Stimulated activated naive CD8-positive, alpha-beta T cell treated with anti-CD3 and anti-CD28 coated beads, Interleukin-15, Interleukin-2, amounts not matched to agents 100 U/mL and 50 U/mL, for 24 hours (primary cell): ENCODE measurements at places on chromosomes 7 and 10.
A peak's percentile ranks its signal among the peaks of the same experiment; 100 is the strongest.

GRCh38 chr10:90652519-90652918 lies 205.3 kb downstream of the HTR7 start:
- DNase-seq: no peak

GRCh38 chr7:1422512-1423263 lies 36.6 kb downstream of the MICALL2 start:
- DNase-seq: no peak

GRCh38 chr7:44473295-44473694 lies 17.2 kb downstream of the NUDCD3 start:
- DNase-seq: no peak

- DNase-seq: no peak
Measured at GRCh38 chr10:129614341-129614740, 147.3 kb downstream of the MGMT start.

- DNase-seq: no peak
Measured at GRCh38 chr10:26483554-26483953, 45.4 kb downstream of the APBB1IP start.

DNA sequence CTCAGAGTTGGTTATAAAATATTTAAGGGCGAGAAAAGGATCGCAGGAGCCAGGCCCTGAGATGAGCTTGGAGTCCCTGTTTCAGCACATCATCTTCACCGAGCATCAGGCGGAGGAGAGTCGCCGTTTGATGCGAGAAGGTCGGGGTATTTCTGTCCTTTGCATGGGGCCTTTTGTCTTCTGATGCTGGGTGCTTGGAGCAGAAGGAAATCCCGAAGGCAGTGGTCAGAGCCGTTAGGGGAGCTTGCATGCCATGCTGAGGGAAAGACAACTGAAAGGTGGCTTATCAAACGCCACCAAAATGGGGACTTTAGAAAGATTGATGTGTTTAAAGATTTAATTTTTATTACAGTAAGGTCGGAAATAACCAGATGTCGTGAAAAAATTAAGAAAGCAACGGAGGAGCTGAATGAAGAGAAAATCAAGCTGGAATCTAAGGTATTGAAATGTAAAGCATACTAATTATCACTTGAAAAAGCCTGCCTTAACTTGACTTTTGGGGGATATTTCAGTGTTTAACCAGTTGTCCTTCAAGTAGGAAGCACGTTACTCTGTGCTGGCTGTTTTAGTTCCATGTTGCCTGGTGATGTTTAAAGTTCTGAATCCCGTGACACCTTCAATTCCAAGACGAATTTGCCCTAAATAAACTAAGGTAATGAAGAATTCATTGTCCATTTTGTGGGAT lies 845 bp downstream of the CCDC172 start:
- DNase-seq: no peak

GRCh38 chr7:91228327-91228726 lies 35.9 kb upstream of the FZD1 start:
- DNase-seq: no peak

- no peak for DNase-seq
Measured at GRCh38 chr7:75040512-75040911, 33.1 kb downstream of the RCC1L start.

GRCh38 chr7:75776295-75776971 lies 4.4 kb upstream of the CCL26 start:
- DNase-seq: peak; percentile 59

GRCh38 chr10:23106331-23107072 lies 11.1 kb downstream of the MSRB2 start:
- DNase-seq: no peak

GRCh38 chr7:45217358-45217757 lies 59.8 kb downstream of the RAMP3 start:
- DNase-seq: no peak

- DNase-seq: no peak
Measured at GRCh38 chr7:88693131-88693530, 66.4 kb upstream of the ZNF804B start.

- no peak for DNase-seq
Measured at GRCh38 chr10:43371418-43371817, at the start of gene FXYD4. Gene FXYD4, plus strand, starts transcription at chr10:43371636. Its CDS starts 2,111 bp downstream, at chr10:43373747.

DNA sequence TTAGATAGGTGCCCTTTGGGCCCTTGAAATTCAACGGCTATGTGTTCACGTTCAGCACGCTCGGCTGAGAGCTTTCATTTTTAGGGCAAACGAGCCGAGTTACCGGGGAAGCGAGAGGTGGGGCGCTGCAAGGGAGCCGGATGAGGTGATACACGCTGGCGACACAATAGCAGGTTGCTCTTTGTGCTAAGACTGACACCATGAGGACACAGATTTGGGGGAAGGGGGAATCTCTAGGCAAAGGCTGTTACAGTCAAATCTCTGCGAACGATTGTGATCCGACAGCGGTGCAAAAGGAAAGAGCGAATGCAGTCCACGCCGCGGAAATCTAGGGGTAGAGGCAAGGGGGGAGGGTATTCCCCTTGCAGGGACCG lies 667 bp downstream of the KLLN start:
- no peak for DNase-seq

GRCh38 chr7:9082203-9082602 lies 648.8 kb downstream of the NXPH1 start:
- DNase-seq: no peak

DNA sequence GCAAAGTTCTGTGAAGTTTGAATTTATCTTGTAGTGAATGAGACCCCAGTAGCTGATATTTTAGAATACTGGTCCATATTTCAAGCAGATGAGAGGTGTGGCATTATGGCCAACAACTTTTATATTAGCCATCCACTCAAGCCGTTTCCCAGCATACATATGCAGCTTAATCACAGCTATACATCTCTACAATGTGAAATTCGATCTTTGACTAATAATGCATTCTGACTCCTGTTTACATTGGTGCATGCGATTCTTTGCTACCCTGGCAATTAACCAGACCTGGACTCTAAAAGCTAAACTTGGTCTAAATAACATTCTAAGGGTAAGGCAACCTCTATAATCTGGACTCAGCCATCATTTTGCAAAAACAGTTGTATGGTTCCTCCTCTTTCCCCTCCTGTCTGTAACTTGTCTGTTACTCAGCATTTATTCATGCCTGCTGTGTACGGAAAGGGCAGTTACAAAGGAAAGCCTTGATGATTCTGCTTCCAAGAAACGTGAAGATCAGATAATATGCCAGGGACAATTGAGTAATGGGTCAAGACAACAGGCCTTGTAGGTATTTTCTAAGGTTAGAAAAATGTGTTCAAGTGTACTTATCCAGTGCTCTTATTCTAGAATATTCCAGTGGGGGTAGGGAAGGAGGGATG lies 50.6 kb downstream of the PNLIPRP2 start:
- DNase-seq: no peak

GRCh38 chr10:94608559-94608958 lies 63.0 kb downstream of the HELLS start:
- no peak for DNase-seq

DNA sequence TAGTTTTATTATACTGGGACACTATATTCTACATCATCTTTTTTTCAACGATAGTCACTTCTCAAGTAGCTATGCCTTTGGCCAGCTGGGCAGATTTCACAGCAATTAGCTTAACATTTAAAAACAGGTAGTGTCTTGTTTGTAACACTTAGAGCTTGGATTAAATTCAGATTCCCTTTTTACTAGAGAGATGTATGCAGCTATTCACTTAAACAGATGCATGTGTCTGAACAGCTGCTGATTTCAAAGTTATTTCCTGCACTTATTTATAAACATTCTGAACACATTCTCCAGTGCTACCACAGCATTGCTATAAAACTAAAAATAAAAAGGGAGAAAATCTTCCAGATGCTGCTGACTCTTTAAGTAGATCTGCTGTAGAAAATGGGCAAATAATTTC lies 637.2 kb downstream of the POM121L12 start:
- no peak for DNase-seq

DNA sequence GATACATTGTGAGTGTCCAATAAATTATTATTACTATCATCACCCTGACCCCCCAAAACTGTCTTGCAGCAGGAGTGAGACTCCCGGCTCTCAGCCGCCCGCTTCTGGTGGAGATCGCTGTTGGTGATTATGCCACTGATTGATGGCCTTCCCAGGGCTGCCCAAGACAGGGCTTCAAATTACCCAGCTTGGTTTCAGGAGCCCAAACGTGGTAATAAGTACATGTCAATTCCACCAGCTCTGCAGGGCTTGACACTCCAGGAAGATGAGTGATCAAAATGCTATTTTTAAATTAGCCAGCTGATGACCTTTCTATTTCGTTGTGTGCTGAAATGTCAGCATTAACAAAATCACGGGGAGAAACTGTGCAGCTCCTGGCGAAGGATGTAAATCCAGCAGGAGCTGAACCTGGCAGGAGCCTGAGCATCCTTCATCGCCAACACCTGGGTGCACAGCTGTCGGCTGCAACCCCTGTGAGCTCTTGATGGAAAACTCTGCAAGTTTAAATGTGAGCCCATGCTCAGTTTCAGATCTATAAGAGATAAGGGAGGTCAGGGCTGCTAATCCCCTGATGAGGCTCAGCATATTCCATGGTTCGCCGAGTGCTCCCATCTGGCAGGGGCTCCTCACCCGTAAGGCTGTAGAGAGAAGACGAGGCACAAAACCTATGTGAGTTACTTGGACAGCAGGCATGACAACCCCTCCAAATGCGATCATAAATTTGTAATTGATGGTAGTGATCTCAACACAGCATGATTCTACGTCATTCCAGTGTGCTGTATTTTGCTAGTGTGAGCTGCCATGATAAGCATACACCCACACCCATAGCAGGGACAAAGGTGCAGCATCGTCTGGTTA lies 446.3 kb downstream of the TCERG1L start:
- no peak for DNase-seq

GRCh38 chr7:96920064-96920463 lies 85.3 kb upstream of the DLX6 start:
- DNase-seq: no peak

DNA sequence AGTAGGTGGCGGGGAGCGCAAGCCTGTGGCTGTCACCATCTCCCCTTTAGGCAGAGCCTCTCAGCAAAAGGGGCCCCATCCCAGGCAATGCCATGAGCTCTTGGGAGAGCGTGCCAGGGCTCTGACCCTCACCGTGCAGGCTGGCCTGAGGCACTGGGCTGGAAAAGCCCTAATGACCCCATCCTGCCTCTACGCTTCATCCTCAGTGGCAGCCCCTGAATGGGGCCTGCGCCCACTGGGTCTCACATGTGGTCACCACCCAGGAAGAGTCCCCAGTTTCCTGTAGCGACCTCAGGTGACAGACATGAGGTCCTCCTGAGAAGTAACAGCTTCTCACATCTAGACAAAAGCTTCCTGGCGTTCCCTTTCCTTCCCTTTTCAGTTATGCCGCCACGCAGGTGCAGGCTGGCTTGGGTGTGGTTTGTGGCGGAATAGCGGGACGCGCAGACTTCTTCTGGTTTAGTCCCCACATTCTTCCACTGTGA lies 59.2 kb downstream of the CLEC2L start:
- no peak for DNase-seq

- DNase-seq: no peak
Measured at GRCh38 chr10:17113346-17113745, 16.3 kb downstream of the CUBN start.

- no peak for DNase-seq
Measured at GRCh38 chr7:85471740-85472139, 284.9 kb upstream of the SEMA3D start.

DNA sequence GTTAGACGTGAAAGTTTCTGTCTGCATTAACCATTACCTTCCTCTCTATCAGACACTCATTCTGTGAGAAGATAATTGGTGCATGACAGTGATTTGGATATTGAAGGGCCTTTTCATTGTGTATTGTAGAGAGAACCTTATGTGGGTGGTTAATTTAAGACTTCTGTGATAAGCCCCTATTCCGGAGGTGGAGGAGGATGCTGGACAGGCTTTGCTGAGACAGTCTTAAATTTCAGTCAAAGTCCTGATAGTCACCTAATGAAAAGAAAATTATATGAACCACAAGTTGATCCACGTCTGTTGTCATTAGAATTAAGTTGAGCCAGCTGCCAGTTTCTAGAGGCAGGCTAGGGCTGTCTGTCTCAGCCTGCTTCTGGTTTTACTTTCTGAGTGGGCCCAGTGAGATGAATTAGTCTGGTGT lies 62.9 kb downstream of the CELF2 start:
- no peak for DNase-seq

- DNase-seq: no peak
Measured at GRCh38 chr7:42945821-42946626, 13.8 kb downstream of the MRPL32 start.

- no peak for DNase-seq
Measured at GRCh38 chr7:95874129-95874528, 101.8 kb downstream of the DYNC1I1 start.

GRCh38 chr7:17599733-17600339 lies 301.4 kb downstream of the AHR start:
- no peak for DNase-seq

DNA sequence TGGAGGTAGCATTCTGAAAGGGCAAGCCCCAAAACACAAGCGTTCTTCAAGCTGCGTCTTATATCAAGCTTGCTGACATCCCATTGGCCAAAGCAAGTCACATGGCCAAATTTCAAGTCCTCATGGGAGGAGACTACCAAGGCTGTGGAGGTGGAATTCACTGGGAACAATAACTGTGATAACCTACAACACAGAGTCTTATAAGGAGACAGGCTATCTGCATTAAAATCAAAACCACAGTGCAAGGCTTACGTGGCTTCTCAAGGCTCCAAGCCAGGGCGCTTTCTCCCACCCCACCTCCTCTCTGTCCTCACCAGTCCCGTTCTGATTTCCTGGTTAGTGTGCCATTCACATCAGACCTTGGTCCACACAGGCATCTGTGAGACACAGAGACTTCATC lies 39.4 kb downstream of the ADRB1 start:
- DNase-seq: no peak

DNA sequence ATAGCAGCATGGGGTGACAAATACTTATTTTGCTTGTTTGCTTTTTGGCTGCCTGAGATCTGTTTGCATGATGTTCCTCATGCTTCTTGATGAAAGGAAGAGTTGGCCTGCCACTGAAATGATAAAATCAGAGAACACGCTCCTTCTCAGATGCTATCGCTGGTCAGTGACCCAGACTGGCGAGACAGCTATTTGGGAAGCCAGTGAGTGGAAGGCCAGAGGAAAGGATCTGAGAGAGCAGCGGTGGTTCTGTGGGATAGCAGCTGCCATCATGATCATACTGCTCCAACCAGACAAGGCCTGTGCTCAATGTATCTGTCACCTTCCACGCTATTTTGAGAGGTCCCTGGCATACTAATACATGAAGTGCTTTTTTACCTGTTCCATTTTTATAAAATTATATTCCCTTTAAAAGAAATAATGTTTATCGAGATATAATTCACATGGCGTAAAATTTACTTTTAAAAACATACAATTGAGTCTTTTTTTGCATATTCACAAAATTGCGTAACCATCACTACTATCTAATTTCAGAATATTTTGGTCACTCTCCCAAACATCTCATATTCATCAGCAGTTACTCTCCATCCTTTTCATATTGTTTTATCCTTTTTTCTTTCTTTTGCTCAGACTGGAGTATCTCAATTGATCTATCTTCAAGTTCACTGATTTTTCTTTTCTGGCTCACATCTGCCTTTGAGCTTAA lies 695.1 kb downstream of the TNS3 start:
- no peak for DNase-seq
